ENCODE measurements at places on chromosomes 2 and 18.

DNA sequence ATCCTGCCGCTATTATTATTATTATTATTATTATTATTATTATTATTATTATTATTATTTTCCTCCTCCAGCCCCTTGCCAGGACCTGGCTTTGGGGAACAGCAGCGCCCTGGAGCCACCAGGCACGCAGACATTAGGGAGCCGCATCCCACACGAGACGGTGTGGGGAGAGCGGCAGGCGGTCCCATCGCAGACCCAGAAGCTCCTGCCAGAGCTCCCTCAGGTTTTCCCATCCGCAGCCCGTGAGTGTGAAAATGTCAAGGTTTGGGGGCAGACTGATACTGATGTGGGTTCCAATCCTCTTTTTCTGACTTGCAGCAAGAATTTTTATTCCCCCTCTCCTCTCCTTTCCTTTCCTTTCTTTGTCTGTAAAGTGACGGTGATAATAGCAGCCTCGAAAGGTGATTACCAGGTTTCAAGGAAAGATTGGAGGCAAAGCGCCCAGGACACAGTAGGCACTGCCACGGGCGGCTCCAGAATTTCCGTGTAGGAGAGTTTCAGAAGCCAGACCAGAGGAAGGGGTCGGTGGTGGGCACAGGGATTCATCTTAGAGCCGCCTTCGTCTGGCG lies 816 bp downstream of the SCTR start:
- no peak for DNase-seq

DNA sequence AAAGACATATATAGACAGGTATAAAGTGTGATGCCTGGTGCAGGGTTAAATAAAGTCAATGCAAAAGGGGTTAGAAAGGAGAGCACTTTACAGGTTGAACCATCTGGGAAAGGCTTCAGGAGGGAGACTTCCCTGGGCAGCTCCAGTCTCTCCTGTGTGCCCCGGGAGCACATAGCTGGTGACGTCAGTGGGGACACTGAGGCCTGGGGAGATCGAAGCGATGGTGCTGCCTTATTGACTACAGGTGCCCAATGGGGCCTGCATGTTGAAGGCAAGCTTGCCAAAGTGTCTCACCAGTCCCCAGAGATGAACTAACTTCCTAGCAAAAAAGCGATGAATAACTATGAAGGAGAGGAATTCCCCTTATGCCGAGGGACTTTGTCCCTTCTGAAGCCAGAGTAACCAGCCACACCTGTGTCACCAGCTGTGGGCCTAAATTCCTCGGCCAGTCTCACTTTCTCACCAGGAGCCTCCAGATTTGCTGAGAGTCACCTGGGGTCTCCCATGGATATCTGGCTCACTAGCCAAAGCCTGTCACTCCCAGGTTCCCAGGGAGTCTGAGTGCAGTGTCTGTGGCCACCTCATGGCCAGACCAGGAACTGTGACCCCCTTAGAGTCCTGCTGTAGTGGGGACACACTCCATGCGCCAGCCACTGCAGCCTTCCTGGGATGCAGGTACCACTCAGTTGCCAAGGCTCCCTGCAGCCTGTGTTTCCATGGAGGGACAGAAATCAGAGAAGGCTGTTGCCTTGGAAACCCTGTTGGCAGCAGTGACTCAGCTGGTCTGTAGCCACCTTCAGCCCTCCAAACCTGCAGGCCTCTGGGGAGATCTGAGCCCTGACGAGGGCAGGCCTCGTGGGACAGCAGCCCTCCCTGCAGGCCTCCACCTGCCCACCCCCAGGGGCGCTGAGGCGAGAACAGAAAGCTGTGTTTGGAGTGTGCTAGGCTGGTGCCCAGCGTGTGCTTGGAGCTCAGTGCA lies 128.7 kb downstream of the CTIF start:
- DNase-seq: no peak

- no peak for DNase-seq
These were observed 27.1 kb upstream of the TGIF1 start for GRCh38 chr18:3422905-3423304.

DNA sequence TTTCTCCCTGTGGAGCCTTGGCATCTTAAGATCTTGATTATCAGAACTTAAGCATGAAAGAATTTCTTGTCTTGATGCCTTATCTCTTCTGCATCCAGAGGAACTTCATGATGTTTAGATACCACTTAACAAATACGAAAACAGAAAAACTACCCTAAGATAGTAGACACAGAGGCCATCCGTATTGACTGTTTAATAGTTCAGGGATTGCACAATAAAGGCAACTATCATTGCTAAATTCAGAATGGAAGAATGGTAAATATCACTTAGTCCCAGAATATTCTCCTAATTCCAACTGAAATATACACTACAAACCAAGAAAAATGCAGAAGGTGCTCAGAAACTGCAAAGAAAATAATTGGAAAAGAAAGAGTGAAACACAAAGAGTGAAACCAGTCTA lies 214.6 kb upstream of the VWC2L start:
- DNase-seq: no peak

- DNase-seq: no peak
These were observed 431.2 kb upstream of the CHST9 start for GRCh38 chr18:27616324-27616723.

DNA sequence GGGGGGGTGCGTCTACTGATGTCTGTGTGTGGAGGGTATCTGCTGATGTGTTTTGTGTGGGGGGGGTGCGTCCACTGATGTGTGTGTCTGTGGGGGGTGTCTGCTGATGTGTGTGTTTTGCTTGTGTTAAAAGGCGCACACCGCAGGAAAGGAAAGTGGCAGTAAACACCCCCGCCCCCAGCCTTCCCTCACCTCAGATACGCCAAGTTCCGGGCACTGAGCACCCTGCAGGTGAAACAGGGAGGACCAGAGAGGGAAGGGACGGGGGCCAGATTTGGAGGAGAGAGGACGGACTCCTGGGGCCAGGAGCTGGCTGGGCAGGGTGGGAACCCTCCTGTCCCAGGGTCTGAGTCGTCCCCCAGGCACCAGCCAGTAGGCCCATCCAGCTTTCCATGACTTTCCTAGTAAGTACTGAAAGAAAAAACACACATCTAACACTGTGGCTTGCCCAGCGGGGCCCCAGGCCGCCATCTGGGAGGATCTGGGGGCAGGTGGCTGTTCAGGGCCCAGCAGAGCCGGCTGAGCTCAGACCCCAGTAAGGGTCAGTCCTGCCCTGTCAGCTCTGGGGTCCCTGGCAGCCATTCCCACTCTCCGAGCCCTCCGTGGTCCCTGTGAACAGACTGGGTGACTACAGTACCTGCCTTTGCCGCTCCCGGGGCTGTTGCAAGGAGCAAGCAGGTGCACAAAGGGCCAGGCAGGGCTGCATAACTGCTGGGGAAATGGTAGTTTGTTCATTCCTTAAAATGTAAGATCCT lies 126.9 kb downstream of the NFATC1 start:
- DNase-seq: peak; percentile 49

- DNase-seq: no peak
These were observed 618.0 kb downstream of the CCDC85A start for GRCh38 chr2:56801770-56802169.

GRCh38 chr18:59685501-59685900 lies 11.7 kb downstream of the CCBE1 start:
- DNase-seq: no peak

DNA sequence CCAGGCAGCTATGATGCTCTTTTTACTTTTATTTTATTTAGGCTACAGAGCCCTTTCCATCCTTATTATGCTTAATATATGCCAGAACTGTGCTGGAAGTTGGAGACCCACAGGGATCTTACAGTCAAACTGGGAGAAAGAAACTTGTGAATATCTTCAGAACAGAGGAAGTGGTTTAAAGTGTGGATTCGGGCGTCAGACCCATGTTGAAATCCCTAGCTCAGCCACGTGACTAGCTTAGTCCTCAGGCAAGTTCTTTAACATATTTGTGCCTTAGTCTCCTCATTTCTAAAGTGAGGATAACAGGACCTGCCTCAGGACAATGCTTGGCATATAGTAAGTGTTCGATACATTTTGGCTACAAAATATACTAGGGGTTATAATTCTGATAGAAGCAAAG lies 59.1 kb downstream of the MAP3K20 start:
- no peak for DNase-seq

DNA sequence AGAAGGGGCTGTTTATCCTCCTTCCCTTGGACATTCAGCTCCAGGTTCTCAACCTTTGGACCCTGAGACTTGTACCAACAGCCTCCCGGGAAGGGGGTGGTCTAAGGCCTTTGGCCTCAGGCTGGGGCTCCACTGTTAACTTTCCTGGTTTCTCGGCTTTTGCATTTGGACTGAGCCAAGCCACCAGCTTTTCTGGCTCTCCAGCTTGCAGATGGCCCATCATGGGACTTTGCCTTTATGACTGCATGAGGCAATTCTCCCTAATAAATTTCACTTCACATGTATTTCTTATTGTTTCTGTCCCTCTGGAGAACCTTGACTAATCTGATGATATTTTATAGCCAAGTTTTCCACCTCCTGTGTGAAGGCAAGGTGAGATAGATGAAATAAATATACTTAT lies 180.8 kb downstream of the PPP1R1C start:
- DNase-seq: no peak

GRCh38 chr2:71154798-71155197 lies 24.4 kb downstream of the MPHOSPH10 start:
- no peak for DNase-seq

- no peak for DNase-seq
These were observed 98.1 kb downstream of the RTP5 start for GRCh38 chr2:241967467-241968144.

DNA sequence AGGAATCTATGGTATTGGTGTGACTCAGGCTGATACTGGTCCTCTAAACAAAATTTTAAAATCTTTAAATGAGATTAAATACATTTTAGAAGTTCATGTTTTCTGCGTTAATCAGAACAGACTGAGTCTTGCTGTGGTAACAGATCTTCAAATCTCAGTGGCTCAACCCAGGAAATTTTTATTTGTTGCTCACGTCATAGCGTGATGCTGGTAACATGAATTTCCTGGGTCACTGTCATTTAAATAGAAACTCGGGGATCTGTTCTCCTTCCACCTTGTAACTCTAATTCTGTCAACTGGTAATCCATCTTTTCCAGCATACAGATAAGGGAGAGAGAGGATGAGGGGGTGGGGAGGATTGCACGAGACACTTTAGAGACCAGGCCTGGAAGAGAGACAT lies 90.0 kb downstream of the CDC42EP3 start:
- DNase-seq: no peak

GRCh38 chr18:2979129-2979528 lies 33.8 kb downstream of the LPIN2 start:
- no peak for DNase-seq

- DNase-seq: no peak
These were observed 818.8 kb upstream of the GYPC start for GRCh38 chr2:125837128-125837527.

DNA sequence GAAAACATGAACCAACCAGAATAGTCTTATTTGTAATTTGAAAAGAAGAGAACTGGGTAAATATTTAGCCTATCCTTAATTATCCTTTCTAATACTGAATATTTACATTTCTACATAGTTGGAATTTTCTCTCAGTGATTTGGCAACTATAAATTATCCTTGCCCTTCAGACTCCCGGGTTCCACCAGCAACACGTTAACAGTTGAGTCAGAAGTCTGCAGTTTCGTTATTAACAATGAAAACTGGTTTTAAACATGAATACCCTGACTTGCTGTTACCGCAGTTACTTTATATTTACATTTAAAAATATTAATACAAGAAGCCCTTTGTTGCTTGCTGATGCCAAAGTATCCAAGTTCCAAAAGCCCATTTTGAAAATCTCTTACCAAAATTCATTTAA lies 673.0 kb downstream of the ARHGAP15 start:
- no peak for DNase-seq

DNA sequence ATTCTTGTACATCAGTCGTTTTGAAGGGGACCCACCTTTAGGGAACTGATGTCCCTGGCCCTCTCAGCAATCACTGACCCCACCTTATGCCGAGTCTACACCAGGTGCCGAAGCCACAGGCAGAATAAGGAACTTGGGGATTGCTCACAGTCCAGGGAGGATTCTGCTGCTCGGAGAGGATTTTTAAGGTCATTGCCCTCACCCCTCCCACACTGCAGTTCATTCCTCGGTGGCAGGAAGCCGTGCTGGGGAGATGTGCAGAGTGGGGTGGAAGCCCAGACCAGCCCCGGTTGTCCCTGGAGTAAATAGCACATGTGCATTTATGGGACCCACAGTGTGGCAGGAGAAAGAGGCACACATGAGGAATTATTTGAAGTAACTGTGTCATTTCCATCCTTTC lies 50.4 kb downstream of the PLB1 start:
- DNase-seq: no peak

DNA sequence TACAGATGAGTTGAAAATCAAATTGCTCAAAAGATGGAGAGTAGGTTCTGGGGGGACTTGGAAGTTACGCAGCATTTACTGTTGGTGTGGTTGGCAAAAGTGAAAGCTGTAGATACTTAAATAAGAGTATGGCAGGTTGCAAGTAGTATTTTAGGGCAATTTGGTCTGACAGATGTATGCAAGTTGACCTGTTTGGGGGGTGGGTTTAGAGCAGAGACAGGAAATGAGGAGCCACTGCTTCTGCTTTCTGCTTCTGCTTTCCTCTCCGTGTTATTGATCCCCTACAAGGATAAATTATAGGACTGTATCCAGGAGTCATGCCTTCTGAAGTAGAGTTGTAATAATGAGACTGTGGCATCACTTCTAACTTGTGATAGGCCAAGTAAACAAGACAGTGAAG lies 71.2 kb downstream of the EPAS1 start:
- DNase-seq: no peak

DNA sequence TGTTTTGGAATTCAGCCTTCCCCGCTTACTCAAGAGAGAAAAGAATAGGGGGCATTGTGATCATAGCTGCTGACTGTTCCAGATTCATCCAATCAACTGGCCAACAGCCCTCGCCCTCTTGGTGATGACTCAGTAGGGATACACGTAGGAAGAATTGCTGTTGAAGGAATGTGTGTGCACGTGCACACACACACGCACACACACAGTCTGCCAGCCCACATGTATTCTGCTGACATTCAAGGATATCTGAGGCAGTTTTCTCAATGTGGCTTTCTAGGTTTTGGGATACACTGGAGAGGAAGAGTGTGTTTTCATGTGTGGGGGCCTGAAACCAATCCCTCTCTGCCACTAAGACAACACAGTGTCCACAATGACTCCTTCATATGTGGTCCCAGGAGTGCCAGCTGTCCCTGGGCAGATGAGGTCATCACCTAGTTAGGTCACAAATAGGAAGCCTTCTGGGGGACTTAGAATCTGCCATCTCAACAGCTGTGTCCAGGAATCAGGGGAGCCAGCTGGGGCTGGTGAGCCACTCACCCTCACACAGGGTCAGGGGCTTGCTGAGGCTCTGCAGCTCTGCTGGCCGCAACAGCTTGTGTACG lies 352.6 kb downstream of the SS18 start:
- DNase-seq: no peak

DNA sequence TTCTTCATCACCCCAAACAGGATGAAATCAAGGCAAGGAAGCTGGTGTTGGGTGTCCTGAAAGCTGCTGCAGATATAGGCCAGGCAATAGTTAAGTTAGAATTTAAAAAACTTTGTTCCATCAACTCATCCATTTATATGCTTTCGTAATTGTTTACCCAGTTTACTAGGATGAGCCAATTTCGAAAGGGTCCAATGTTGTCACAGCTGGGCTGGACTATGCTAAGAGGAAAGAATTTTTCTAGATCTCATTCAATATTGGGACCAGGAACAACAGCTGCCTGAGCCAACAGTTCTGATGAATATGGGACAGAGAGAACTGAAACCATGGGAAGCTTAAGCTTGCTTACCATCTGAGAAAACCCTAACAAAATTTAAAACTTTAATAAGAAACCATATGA lies 21.6 kb upstream of the SP3 start:
- DNase-seq: no peak

GRCh38 chr2:46134531-46135227 lies 162.5 kb upstream of the EPAS1 start:
- DNase-seq: no peak

- no peak for DNase-seq
These were observed 27.6 kb upstream of the TMBIM1 start for GRCh38 chr2:218319813-218320365.

GRCh38 chr18:71001597-71001996 lies 712.8 kb downstream of the SOCS6 start:
- DNase-seq: no peak
